Activated T-helper 1 cell treated with Interleukin-2 at 50 U/mL for 16 hours (primary cell): ENCODE measurements at places on chromosomes 3 and 15.

DNA sequence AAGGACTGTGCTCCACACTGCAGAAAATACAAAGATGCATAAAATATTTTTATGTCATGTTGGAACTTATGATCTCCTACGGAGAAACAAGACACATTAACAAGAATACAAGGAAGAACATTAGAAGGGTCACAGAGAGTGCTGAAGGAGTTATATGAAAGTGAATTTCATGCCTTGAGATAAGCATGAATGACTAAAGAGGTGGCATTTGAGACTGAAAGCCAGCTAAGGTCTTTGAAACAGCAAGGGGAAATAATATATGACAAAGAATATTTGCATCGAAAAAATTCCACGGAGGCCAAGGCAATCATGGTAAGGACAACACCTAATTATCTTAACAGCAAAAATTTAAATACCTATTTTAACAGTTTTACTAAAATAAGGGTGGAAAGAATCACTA is 12.5 kb downstream of the GSK3B start:
- DNase-seq: no peak

DNA sequence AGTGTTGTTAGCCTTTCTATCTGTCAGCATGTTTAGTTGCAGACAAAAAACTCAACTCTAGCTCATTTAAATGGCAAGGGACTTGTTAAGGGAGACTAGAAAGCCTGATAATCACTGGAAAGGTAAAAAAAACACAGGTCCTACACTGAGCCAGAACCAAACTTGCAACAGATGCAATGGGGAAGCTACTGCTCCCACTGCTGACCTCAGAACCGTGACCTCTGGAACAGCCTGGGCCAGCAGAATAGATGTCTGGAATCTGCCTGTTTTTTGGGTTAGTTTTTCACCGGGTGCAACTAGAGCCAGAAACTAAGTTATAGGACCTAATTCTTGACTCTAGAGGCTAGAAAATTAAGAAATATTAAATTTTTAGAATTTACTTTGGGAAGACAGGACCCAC is 32.5 kb upstream of the ARL14 start:
- DNase-seq: no peak

- no peak for DNase-seq
These were observed 8.9 kb upstream of the KBTBD8 start for GRCh38 chr3:66989241-66989640.

DNA sequence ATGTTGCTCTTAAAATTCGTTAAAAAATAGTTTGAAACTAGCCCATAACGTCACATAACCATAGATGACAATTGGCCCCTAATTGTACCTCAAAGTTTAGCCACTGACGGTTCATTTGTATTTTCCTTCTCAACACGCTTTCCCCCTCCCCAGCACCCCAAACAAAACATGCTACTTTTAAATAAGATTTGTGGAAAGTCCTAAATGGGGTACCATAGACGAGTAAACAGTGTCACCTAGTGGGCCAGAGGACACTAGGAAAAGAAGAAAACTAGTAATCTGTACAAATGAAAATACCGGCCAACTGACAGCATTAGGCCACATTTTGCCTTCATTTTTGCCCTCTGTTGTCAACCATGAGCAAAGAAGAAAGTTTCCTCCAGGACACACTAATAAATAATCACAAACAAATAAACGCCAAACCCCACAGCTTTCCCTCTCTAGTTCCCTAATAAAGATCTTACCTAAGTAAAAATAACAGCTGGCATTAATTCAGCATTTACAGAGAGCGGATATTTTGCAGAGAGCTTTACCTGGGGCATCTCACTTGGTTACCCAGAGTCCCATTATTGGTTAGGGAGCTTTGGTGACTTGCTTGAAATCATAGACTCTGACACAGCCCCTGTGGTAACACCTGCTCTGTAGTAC is 175.1 kb upstream of the ATP11B start:
- no peak for DNase-seq

DNA sequence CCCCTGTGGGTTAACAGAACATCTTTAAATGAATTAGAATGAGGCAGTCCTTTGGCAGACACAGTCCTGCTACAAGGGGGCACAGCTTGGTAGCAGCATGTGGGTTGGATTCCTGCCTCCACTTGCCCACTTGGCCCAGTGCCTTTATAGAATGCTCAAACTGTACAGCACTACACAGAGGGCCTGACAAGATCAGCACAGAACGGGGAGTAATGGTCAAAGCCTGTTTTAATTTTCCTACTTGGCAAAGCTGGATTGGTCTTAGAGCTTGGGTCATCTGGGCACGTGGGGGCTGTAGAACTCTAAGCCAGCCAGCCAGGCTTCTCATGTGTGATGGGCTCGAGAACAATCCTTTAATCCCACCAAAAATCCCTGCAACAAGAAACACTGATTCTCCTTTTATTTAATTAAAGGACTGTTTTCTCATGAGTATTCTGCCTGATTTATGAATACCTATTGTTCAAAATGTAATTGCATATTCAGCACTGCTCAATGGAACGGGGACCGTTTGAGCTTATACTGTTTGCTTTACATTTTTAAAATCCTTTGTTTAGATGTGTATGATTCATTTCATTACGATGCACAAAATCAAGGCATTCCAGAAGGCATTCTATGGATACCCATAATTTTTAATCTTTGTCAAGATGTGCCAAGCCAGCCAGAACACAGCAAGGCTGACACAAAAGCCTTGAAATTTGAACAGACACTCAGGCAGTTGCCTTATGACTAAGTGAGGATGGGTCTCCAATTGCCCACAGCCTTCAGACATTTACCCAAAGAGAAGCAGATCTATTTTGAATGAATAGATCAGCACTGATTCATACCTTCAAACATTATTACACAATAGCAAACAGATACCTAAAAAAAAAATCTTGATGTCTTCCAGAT is 249.3 kb upstream of the TGFBR2 start:
- no peak for DNase-seq

DNA sequence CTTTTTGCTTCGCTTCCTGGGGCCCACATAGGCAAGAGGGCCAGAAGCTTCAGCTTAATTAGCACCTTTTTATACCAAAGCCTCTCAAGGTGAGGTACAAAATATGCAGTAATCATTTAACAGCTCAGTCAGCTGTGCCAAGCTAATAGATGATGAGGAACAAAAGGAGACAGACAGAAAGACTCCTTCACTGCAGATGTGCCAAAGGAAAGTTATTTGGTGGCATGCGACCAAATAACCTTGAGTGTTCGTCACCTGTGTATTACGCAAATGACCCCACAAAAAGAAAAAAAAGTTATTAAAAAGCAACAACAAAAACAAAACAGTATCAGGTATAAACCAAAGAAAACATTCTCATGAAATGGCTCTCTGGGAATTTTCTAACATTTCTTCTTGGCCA is 325.8 kb upstream of the IGF1R start:
- no peak for DNase-seq

- no peak for DNase-seq
These were observed 21.2 kb upstream of the NDN start for GRCh38 chr15:23708332-23708731.

DNA sequence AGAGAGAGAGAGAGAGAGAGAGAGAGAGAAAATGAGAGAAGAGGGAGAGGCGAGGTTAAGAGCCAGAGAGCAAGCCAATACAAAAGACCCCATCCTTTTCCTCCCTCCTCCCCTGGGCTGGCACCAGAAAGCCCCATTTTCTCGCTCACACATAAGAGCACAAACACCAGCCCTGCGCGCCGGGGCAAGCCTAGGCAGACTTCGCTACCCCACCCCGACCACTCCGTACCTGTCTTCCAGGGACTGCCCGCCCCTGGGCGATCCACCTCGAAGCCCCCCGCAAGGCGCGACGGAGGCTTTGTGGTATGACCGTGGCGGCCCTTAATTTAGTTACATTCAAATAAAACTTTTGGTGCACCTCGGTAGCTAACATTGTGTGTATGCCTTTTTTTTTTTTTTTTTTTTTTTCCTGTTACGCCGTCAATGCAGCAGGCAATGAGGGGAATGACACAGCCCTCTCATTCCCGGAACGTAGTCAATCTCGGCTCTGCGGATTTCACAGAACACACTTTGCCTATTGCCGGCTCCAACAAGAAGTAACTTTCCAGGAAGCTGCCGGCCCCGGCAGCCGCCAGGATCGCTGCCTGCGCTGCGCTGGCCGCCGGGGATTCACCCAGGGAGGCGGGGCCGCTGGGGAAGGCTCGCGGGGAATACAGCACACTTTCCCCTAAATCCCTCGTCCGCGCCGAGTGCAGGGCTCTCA is 7.7 kb downstream of the BCL6 start:
- DNase-seq: no peak

GRCh38 chr3:177451301-177451750 is 254.0 kb upstream of the TBL1XR1 start:
- DNase-seq: no peak

DNA sequence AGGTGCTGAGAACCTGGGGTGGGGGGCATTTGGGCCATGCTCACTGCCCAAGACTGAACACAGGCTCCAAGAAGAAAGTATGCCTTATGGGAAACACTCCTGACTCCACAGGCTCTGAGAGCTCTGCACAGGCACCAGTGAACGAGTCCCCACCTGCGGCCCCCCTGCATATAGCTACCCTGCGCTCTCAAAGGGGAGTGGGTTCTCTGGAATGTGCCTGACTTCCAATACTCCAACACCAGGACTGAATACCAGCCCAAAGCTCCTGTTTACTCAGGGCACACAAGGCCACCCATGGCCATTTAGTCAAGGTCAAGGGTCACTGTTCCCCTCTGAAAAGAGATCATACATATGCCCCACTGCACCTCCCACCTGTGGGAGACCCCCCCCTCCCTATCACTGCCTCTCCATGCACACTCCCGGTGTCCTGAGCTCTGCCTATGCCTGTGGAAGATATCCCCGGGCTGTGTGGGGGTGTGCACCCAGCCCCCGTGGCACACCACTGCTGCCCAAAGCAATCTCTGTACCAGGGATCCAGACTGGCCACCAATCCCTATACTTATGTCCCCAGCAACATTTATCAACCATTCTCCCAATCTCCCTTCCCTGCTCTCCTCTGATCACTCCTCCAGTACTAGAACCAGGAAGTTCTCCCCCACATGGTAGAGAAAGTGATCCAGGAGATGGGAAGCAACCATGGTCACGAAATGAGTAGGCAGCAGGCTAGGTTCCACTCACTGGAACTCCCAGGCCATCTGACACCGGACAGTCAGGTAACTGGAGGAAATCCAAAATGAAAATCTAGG is 1.5 kb upstream of the PLXNB1 start:
- no peak for DNase-seq

DNA sequence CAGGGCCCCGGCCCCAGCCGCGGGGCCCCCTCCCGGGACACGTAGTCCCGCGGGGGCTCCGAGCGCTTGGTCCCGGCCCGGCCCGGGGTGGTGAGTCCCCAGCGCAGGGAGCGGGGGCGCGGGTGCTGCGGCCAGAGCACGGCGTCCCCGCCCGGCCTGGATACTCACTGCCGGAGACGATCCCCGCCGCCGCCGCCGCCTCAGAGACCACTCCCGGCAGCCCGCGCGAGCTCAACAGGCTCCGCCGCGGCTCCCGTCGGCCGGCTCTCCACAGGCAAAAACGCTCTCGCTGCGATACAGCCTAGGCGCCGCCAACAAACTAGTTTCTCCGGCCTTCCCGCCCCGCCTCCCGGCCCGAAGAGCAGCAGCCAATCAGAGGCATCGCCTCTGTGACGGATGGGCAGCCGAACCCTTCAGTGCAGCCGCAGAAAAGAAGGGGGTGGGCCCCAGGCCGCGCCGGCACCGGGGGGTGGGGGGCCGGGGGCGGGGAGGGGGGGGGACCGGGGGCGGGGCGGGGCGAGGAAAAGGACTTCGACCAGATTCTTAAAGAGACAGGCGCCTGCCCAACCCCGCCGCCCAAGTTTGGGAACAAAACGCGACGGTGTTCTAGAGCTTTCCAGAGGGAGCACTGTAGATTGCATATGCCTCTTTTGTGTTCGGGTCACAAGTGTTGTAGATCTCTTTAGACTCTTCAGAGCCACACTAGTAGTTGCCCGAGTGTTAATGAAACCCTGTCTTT is at the start of gene KLHL25:
TSS of gene KLHL25 (minus strand) at position 328 of the 739 bp plus-strand sequence. CDS start 25,115 bp downstream, outside the sequence.
- DNase-seq: peak; percentile 89

- DNase-seq: no peak
These were observed 17.4 kb downstream of the MAP2K1 start for GRCh38 chr15:66404122-66404521.

- DNase-seq: no peak
These were observed 2.3 kb downstream of the SETD5 start for GRCh38 chr3:9399746-9400145.

- DNase-seq: no peak
These were observed 490.3 kb downstream of the MECOM start for GRCh38 chr3:169173231-169173630.

DNA sequence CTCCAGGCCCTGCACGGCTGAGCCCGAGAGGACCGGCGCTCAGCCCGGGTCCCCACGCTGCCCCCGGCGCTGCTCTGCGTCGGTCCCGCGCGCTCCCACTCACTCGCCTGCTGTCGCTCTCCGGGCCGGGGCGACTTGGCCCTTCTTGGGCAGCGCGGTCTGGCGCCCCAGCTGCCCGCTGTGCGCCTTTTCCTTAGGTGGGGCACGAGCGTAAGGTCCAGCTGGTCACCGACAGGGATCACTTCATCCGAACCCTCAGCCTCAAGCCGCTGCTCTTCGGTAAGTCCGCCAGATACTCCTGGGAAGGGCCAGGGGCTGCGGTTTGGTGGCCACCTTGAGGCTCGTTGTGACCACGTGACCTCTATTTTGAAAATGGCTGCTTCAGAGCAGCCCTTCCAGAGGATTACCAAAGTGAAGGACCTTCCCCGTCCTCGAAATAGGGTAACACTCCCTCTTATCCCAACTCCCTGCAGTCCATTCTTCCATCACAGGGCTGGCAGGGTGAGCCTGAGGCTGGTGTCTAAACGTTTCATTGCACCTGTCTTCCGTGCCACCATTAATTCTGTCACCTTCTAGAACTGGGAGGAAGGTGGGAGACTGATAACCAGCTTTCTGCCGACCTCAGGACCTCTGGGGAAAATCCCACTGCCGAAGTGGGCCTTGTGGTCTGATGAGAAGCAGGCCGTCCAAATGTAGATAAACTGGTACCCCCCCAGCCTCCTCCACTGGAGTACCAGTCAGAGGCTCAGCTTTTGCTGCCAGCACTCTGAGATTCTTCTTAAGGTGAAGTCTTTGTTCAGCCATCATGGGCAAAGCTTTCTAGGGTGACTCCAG is 812 bp downstream of the P4HTM start:
- no peak for DNase-seq

GRCh38 chr3:148512648-148513047 is 185.1 kb upstream of the AGTR1 start:
- DNase-seq: no peak

DNA sequence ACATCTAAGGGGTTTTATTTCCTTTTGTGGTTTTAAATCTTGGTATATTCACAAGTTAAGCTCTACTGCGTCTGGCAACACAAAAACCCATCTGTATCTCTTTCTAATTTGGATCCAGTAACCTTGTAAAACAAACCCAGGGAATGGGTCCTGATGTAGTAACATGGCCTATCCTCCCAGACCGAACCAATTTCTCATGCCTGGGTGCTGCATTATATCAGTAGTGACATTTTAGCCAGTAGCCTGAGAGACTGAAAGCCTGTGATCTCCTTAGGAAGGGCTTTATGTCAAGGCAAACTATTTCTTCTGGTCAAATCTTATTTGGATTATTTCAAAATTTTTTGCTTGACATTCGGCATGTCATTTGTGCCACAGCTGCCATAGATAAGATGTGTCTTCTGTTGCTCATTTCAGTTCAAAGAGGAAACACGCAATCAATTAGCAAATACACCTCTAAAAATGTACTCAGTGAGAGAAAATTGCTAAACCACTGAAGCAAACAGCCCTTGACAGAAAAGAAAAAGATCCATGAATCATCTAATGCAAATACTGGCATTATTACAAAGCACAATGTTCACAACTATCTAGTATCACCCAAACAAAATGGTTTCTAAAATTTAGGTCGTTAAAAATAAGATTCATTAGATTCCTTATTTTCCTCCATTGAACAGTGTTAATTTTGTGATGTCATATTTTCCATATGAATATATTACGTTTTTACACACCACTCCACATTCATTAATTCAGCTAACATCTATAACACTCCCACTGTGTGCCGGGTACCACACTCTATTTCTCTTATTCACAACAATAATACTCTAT is 4.0 kb downstream of the NPTN start:
- no peak for DNase-seq
